ENCODE measurements at places on chromosomes 7 and 10.

GRCh38 chr7:7662527-7662926, 22.0 kb downstream of the UMAD1 start:
- DNase-seq, result no peak

- peak; percentile 36 for DNase-seq
These were observed 6.2 kb upstream of the MRC1 start for GRCh38 chr10:17802976-17803375.

DNA sequence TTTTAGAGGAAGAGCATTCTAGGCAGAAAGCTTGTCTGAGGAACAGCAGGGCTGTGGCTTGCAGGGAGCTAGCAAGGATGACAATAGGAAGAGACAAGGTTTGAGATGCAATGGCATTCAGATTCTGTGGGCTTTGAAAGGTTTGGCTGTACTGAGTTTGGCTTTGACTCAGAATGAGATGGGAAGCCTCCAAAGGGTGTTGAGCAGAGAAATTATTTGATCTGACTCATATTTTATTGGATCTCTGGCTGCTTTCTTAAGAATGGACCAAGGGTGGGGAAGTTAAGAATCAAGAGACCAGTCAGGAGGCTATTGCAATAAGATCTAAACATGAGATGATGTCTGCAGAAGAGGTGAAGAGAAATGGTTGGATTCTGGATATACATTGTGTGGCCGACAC, 273.2 kb downstream of the CDK14 start:
- peak; percentile 4 for DNase-seq

DNA sequence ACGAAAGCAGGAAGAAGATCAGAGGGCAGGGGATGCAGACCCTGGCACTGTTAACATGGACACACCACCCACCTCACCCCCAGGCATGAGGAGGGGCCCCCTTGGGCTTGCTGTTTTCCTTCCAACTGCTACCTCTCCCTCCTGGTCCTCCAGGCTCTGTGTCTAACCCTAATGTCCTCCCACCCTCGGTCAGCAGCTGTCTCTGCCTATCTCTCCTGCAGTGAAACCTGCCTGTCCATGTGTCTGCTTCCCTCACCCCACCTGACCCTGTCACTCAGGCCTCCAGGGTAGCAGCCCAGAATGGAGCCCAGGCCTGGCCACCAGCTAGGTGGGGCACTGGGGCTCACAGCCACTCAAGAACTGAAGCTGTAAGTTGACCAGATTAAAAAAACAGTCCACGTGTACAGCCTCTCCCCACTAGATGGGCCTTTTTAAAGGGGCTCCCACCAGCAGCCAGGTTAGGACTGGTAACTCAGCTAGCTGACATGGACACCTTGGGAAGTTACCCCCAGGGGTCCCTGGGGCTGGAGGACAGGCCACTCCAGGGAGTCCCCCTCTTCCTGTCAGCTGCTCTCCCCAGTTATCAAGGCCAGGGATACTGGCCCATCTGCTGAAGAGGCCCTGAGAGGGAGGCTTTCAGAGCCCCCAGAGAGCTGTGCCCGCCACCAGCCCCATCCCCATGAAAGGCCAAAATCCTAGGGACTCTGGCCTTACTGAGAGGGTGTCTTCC, 1.5 kb downstream of the SMARCD3 start:
- no peak for DNase-seq

- DNase-seq, result peak; percentile 59
These were observed 24.1 kb downstream of the PRF1 start for GRCh38 chr10:70578371-70578947.

- DNase-seq, result peak; percentile 68
These were observed 10.6 kb downstream of the HABP2 start for GRCh38 chr10:113563306-113564088.

DNA sequence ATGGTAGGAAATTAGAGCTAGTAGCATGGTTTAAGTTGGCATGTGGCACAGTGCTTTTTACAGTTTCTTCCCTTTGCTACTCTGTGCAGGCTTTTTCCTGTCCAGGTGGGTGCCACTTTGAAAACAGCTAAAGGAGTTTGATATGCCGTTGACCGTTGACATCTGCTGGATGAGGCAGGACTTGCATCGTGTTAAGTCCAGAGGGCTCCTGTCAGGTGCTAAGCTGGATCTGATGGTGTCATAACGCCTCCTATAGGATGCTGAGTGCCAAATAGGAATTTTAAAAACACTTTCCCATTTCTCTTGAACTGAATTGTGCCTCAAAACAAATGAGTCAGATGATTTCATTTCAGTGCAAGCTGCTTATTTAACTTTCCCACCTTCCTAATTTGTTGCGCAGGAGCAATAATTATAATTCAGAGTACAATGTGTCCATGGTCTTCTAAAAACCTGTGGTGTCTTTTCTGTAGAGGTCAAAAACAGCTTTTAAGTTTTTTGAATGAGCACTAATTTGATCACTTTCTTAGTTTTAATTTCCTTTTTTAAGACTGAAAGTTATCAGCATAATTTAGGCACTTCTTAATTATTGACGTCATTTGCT, 178.3 kb downstream of the CDCA7L start:
- peak; percentile 71 for DNase-seq

GRCh38 chr7:150375662-150376521, 3.2 kb upstream of the ZNF775 start:
- no peak for DNase-seq

- DNase-seq, result no peak
These were observed 41.7 kb upstream of the RBM33 start for GRCh38 chr7:155602750-155603149.

GRCh38 chr7:149147072-149147751, at the start of gene ZNF398:
ZNF398 (plus strand) TSS chr7:149147453; CDS start chr7:149147743, 290 bp downstream.
- peak; percentile 74 for DNase-seq
